ENCODE measurements at places on chromosomes 12 and 14.
A peak's percentile ranks its signal among the peaks of the same experiment; 100 is the strongest.

DNA sequence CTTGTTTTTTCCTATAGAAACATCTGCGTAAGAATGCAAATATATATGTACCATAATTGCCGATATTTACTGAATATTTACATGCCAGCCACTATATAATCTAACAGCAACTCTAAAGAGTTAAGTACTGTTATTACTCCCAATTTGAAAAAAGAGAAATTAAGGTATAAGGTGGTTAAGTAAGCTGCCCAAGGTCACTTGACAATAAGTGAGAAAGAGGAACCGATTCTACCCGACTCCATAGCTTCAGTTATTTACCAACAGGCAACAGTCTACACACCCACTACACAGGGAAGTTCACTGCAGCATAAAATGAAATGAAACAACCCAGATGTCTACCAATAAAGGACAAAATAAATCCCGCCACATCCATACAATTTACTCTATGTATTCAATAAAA lies 1.1 kb downstream of the MIS18BP1 start:
- DNase-seq, result no peak

DNA sequence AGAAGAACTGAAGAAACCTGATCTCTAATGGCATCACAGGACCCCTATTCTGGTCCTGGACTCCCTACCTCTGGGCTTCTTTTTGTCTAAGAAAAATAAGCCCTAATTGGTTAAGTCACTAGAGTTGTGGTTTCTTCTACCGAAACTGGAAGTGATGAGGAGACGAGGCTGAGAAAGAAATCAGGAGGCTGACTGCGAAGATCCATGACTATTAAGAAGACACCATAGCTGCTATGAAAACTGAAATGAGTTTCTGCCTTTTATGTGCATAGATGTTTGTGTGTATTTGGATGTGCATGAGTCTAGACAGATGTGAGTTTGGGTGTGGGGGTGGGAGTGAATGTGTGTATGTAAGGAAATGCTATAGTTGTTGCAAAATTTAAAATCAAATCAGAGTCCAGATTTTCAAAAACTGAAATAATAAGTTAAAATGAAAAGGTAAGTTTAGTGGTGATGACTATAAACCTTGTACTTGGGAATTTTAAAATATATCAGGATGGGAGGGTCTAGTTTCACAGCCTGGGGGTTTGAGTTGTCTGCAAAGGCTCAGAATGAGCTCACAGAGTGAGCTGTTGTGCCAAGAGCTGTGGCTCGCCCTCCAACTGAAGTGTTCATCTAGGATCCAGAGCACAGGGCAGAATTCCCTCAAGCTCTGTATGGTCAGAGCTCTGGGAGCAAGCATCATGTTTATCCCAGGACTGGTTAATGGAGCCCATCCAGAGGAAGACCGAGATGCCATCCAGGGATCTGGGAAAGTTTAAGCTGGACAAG lies 94.9 kb downstream of the VCPKMT start:
- no peak for DNase-seq

DNA sequence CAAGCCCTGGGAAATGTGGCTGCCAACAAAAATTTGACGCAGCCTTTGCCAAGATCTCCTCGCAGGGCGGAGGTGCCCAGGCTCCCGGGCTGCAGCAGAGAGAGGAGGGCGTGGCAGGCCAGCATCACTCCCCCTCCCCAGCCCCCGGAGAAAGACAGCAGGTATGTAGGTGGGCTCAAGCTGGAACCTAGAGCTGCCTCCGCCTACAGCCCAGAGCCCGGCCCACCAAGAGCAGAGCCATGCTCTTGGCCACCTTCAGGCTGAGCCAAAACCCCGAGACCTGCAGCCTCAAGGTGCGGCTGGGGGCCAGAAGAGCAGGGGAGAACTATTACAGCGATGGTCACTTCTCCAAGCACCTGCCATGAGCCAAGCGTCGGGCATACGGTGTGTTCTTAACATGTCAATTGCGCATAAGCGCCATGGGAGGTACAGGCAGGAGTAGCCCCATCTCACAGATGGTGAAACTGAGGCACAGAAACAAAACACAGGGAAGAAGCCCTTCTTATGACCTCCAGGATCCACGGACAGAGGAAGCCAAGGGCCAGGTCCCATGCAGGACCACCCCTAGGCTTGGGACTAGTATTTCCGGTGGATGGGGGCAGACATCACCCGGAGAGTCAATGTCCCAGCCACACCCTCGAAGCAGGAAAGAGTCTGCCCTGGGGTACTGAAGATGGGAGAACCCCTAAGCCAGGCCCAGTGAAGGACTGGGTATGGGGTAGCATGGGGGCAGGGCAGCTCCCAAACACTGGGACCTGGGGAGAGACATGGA lies 109.0 kb downstream of the NCOR2 start:
- DNase-seq, result peak; percentile 36

GRCh38 chr12:132194556-132194955 lies 50.3 kb downstream of the NOC4L start:
- no peak for DNase-seq

DNA sequence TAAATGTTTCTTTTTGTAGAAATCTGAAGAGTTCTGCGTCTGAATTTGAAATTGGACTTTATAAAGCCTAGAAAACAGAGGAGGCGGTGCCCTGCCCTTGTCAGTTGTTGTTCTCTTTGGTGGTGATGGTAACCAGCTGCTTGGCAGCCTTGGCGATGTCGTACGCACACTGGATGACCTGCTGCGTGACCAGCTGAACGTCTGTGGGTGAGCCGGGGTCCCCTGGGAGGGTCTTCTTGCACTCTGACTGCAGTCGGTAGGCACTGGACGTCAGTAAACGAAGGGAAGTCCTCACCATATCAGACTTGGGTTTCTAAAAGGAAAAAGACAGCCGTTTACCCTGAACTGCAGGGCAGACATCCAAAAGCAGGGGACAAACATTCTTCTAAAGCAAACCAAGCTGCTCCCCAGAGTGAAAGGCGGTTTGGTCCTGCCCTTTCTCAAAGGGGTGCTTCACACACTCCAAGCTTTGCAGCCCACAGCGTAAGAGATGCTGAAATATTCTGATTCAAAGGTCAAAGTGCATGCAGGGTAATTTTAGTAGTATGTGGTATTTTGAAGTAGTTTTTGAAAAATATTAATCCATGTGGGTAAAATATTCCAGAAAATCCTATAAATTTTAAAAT lies 32.9 kb downstream of the TCHP start:
- DNase-seq, result peak; percentile 66

GRCh38 chr12:92248977-92249376 lies 103.3 kb upstream of the BTG1 start:
- DNase-seq, result no peak

DNA sequence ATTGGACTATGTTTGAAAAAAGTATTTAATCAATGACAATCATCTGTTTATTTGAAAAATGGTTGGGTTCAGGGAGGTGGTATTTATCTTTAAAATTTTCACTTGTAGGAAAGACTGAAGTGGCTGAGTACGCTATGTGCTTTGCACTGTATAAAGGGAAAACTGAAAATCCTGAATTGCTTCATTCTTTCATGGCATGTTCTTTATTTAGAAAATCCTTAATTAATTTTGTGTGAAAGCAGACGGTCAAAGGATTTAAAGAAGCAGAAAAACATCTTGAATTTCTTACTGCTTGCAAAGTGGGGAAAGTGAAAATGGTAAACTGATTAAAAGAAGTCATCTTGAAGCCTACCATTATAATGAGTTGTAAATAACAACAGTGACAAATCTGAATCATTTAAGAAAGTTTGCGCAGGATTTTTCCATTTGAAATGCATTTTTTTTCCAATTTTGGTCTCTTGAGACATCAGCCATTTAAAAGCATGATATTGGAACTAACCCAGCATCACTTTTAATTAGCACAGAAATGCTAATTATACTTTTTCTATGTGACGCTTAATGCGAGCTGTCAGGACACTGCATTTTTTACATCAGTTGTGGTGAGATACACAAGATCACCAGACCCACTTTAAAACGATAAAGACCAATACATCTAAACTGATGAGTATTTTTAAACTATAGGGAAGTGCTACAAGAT lies 169.0 kb downstream of the NEDD1 start:
- DNase-seq, result no peak

DNA sequence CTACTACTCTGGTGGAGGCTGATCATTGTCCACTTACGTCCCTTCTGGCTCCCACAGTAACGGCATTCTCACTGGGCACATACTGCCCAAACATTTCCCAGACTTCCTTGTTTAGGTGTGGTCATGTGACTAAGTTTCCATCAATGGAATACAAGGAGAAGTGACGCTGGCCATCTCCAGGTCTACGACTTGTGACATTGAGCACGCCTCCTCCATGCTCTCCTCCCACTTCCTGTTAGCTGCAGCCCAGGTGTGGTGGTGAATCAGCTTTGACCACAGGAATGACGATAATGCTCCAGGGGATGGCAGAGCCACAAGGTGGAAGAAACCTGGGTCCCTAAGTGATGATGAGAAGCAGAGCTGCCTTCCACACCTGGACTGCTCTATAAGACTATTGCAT lies 6.0 kb upstream of the SLC24A4 start:
- DNase-seq, result no peak

- DNase-seq, result no peak
Observed at GRCh38 chr14:50027816-50028215, 88.6 kb downstream of the VCPKMT start.

- no peak for DNase-seq
Observed at GRCh38 chr14:57009585-57010515, 199.6 kb upstream of the OTX2 start.

DNA sequence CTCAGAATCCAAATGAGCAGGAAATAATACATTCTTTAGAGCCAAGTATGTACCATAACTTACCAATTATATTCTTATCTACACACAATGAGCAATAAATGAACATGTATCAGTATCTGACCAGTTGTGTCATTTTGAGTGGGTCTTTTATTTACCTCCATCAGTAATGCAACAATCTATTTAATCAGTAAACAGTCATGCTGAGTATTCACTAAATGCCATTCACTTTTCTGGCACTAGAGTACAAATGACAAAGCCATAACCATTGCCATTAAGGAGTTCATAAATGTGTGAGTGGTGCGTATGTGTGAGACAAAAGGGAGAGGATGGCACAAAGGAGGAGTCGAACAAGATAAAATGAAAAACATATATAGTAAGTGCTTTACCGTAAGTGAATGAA lies 1.5 kb upstream of the STRAP start:
- no peak for DNase-seq

GRCh38 chr14:55272922-55273321 lies 1.7 kb downstream of the FBXO34 start:
- DNase-seq, result no peak

DNA sequence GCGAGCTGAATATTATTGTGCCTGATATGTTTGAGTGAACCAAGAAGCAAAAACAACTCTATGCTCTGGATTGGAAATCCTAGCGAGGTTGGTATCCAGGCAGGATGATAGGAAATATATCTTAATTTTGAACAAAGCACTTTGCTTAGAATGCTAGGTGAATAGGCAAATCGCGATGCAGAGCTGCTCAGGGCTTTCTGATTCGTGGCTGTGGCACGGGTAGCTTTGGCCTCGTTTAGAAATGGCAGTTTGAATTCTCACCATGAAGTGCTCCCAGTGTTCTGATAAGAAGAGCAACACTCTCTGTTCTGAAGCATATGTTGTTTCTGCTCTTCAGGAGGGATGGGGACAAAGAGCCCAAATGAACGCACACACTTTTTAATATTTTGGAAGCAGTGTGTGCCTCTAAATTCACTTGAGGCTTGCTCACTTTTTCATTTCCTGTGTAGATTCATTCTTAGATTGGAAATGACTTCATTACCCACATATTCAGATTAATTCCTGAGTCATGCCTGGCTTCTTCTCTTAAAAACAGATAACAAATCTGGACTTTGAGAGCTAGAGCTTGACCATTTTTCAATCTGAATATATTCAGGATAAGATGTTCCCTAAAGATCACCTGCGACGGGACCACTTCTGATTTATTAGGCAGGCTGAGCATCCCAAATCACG lies 200.9 kb downstream of the RPAP3 start:
- DNase-seq, result no peak

DNA sequence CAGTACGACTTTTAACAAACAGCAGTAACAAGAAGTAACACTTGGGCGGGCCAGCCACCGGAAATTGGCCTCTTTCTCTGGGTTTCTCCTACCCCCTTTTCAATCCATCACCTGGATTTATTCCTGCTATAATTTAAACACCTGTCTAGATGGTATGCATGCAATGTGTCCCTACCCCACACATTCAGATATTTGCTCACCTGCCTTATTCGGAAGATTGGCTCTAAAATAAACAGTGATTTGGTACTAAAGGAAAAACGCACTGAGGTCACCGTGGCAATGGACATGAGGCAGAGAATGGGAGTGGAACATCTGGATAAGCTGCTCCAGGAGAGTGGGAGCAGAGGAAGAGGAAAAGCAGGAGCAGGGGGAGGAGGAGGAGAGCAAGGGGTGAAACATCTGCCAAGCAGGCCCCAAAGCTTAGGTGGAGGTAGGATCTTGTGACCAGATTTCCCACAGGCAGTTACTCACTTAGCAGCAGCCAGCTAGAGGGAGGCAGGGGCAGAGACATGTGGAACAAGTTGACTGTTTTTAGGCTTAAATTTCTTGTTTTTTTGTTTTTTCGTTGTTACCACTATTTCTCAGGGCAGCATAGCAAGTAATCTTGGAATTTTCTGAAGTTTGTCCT lies 150.9 kb downstream of the TTLL5 start:
- no peak for DNase-seq

GRCh38 chr12:59294221-59294620 lies 301.6 kb upstream of the SLC16A7 start:
- no peak for DNase-seq

DNA sequence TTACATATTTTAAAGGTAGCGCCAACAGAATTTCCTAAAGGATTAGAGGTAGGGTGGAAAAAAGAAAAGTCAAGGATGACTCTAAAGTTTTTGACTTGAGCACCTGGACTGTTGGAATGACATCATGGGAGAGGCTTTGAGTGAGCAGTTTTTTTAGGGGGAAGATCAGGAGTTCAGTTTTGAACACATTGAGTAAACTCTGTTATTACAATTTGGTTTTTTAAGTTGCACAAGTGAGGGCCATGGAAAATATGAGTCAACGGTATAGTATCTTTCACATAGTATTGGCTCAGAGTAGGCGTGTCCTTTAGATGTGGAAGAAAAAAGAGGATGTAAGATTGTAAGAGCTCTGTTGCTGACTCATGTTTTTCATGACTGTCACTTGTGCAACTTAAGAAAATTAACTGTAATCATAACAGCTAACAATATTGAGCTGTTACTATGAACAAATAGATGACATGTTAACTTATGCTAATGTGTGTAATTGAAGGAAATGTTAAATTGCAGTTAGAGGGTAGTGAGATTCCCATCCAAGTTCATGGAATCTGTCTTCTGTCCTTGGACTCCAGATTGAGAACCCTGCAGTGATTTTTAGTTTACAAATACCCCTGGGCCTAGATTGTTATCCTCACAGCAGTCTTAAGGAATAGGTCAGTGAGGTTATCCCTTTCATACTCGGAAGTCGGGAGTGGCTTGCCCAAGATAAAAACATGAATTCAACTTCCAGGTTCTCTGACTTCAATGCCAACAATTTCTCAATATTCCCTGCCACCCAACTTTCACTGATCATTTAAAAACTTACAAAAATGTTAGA lies 48.2 kb upstream of the ATP2B1 start:
- DNase-seq, result no peak

GRCh38 chr14:104062281-104062680 lies 23.2 kb upstream of the ASPG start:
- DNase-seq, result no peak
